ENCODE measurements at places on chromosomes 6 and 20.

DNA sequence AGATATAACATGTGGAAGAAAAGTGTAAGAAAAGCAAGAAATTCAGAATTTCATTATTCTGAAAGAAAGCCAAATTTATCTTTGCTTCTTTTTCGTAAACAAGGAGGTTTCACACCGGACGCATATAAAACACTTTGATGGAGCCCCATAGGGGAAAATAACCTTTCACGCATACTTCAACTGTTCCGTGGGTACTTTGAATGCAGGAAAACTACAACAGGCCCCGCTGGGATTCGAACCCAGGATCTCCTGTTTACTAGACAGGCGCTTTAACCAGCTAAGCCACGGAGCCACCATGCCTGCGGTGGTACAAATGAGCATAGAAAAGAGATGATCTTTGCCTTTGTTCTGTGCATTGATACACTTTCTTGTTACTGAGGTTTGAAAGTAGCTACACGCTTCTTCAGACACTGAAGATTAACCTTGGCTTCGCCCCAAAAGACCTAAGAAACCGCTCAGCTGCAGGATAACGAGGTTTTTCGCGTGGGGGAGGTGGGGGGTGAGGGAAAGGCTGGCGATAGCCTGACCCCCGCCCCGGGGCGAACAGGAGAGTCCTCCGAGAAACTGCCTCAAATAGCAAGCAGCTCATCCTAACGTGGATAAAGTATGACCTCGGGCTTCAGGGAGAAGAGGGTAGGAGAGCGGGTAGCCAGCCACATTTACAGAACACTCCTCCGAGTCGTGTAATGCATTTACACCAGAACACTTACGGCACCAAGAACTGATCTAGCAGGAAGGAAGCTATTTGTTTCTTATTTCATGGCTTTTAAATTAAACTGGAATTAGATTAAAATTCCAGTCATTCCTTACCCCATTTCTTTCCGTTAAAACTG is 5.3 kb upstream of the HMGN4 start:
- DNase-seq = peak; percentile 99

GRCh38 chr20:46221256-46221833 is 87.0 kb downstream of the CDH22 start:
- DNase-seq = no peak

GRCh38 chr6:15615802-15616201 is 47.0 kb downstream of the DTNBP1 start:
- DNase-seq = peak; percentile 77

- no peak for DNase-seq
Observed at GRCh38 chr6:23277521-23278179, 708.3 kb downstream of the HDGFL1 start.

GRCh38 chr6:11430036-11430435 is 107.5 kb upstream of the TMEM170B start:
- DNase-seq = no peak

DNA sequence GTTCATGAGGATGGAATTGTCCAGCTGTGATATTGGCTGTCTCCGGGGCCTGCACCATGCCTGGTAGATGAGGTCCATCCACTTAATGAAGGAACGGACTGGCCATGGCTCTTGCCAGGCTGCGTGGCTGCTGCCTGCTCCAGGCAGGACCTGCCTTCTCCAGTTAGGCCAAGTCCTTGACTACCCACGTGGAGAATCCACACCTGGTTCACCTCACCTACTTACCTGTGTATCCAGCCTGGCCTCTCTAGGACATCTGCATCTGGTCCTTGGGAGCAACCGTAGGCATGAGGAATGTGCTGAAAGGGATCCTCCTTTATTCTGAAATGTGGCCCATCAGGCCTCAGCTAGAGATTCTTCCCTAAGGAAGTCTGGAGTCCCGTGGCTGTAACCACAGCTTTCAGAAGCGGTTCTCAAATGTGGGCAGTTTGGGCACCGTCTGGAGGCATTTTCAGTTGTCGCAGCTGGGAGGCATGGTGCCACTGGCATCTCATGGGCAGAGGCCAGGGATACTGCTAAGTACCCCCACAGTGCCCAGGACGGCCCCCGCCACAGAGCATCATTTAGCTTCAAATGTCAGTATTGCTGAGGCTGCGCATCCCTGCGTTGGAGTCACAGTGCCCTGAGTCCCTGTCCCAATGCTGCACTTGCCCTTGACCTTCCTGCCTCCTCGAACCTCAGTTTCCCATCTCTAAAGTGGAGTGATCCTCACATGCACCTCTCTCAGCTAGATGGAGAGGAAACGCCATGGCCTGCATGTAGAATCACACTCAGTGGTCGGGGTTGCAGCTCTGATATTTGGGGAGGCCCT is 67.5 kb downstream of the PHACTR3 start:
- DNase-seq = no peak

DNA sequence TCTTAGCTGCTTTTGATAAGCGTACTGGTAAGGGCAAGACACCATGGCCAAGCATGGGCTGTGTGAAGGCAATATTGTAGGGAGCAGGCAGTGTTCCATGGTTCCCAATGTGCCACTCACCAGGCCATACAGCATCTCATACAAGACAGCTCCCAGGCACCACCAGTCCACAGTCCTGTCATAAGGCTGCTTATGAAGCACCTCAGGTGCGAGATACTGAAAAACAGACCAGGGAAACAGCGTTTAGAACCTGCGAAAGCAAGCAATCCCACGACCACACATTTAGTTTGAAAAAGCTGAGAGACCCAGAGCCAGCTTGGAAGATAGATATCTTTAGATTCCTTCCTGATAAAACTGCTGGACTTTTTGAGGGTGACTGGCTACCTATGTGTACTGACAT is 119.1 kb upstream of the SLC2A12 start:
- peak; percentile 45 for DNase-seq

DNA sequence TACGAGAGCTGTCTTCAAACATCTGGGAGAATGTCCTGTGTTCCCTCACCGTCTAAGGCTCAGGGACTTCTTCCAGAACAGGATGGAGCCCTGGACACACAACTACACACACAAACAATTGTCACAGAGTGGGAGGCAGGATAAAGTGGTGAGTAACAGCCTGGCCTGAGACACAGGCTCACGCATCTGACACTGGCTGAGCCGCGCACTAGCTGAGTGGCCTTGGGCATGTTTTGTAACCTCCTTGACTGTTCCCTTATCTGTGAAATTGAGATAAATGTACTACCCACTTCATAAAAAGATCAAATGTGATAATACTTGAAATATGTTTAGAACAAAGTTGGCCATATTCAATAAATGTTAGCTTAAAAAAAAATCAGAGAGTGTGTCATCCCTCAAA is 132.4 kb upstream of the ARMC2 start:
- DNase-seq = no peak

DNA sequence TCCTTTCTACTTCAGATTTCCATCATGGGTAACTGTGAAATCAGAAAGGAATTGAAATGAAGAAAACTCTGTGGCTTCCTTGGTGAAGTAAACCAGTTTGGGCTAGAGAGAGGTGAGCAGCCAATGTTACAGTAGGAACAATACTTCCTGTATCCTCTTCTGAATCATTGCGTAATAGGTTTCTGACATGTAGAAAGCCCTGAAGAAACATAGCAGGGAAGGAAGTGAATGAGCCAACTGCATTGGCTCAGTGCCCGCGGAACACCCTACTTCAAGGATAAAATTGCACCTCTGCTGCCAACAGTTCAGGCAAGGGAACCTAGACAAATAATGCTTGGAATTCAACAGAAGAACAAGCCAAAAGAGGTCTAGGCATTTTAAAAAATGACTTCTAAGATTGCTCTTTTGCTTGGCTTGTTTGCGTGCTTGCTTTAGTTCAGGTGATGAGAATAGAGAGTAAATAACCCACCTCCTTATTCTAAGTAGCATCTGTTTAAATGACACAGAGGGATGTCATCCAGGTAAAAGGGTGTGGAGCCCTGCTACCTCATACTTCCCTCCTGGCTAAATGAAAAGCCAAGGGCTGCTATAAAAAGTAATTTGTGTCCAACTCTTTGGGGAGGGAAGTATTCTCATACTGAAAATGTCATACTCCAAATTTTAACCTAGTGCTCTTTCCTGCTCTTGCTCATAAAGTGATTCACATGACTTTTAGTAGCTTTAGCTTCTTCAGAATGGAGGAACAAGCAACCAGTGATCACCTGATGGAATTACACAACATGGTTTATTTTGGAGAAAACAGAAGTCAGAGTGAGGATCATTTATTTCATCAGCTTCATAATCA is 30.0 kb upstream of the AKIRIN2 start:
- DNase-seq = peak; percentile 98

DNA sequence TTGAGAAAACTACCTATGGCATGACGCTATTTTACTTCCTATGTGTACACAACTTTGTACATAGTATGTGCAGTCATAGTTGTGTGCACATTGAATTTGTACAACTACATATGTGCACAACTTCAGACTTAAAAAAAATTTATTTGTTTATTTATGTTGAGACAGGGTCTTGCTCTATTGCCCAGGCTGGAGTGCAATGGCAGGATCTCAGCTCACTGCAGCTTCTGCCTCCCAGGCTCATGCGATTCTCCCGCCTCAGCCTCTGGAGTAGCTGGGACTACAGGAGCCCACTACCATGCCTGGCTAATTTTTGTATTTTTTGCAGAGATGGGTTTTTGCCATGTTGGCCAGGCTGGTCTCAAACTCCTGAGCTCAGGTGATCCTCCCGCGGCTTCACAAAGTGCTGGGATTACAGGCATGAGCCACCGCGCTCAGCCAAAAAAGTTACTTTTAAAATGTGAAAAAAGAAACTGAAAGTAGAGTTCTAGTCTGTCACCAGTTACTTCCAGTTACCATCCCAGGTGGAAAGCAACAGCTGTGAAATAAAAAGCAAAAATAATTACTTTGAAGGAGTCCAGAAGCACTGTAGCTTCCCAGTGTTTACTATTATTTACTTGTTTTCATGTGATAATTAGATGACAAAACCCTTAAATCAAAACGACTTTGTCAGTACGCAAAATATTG is 1.7 kb upstream of the ZKSCAN8 start:
- no peak for DNase-seq

- DNase-seq = no peak
Observed at GRCh38 chr6:105804000-105804399, 282.1 kb upstream of the PRDM1 start.

DNA sequence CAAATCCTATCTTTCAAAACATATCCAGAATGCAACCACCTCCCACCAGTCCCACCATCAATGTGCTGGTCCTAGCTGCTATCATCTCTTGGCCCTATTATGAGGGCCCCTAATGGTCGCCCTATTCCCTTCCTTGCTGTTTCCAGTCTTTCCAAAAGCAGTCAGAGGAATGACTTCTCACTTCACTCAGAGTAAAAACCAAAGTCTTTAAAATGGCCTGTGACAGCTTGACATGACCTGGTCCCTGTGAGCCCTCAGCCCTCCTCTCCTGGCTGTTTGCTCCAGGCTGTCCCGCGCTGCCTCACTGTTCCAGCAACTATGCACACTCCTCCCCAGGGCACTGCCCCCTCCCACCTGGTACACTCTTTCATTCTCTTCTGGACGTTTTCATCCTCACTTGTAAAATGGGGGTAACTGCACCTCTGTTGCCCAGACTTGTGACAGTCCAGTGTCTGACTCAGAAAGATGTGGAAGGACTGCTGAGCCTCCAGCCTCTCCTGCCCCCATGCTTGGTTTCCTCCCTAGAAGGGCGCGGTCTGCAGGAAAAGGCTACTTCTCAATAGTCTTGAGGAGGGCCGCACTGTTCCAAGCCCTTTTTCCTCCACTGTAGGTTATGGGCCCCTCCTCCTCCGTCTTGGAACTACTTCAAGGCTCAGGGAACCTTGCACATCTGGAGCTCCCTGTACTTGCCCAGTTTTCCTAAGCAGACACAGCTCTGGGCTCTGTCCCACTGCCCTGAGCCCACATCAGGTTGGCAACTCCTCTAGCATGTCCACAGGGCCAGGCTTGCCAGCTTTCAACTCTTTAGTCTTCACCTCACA is 64.7 kb downstream of the MYH7B start:
- no peak for DNase-seq

DNA sequence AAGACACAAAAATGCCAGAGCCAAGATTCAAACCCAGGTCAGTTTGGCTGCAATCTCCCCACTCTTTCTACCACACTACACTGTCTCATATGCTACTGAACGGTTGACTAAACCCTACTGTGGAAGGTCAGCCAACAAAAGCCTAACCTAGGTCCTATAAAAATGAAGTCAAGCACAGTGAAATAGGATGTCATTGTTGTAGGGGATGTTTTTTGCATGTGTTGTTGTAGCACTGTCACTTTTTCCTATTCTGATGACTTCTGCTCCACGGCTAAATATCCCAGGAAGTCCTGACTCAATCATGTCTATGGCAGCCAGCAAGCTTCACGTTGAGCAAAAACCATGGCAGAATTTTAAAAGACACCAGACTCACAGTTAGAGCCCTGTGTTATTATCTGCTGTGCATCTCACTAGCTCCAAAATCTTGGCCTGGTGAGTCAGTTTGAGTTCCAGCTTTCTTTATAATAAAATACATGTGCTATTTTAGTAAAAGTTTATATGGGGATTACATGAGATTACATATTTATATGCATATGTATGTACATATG is 322.1 kb upstream of the NT5E start:
- DNase-seq = no peak

- DNase-seq = no peak
Observed at GRCh38 chr6:32401284-32401963, 5.6 kb downstream of the BTNL2 start.

DNA sequence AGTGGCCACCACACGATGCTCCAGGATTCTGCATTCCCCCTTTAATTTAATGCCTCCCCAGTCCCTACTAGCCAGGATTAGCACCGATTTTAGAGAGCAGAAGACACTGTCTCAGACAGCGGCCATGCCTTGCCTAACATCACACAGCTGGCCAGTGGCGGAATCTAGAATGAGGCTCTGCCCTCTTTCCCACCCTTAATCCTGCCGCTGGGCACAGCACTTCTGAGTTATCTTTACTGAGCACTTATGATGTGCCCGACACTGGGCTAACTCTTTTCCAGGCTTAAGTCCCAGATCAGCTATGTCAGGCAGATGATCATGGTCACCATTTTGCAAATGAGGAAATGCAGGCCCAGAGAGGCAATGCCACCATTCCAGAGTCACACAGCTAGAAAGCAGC is 5.6 kb upstream of the BPIFA2 start:
- DNase-seq = no peak

- no peak for DNase-seq
Observed at GRCh38 chr6:93417421-93418013, 1.8 kb downstream of the EPHA7 start.

GRCh38 chr6:11215773-11216172 is 16.7 kb downstream of the NEDD9 start:
- no peak for DNase-seq

DNA sequence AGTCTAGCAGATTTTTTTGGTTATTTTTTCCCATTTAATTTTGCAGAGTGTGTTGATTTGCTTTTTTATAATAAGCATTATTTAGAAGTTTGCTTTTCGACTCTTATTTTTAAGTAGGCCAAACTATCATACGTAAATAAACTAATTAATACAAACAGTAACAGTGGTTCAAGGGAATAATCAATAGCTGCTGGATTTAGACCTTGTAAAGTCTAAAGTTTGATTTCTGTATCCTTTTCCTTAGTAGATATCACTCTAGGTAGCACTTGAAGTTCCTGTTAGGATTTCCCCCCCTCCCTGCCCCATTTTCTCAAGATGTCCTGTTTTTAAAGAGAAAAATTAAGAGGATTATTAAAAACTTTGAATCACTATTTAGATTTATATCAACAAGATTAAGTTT is 136.1 kb downstream of the B3GAT2 start:
- DNase-seq = no peak

- no peak for DNase-seq
Observed at GRCh38 chr6:144415014-144415413, 129.9 kb downstream of the UTRN start.

All from inflammatory macrophage treated with lipopolysaccharide for 1 hour (primary cell).